Aorta (tissue), 5 donors: ENCODE measurements at places on chromosomes 4 and X.

DNA sequence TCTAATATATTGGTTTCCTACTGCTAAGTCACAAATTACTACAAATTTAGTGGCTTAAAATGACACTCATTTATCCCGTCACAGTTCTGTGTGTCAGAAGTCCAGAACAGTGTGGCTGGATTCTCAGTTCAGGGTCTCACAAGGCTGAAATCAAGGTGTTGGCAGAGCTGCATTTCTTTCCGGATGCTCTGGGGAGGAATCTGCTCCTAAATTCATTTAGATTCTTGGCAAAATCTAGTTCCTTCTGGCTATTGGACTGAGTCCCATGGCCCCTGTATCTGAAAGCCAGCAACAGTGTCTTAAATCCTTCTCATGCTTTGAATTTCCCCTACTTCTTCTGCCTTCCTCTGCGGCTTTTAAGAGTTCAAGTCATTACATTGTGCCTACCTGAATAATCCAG is 103.1 kb upstream of the BMP3 start:
- no peak overlapping the region for H3K4me3 ChIP-seq
- H3K4me1 ChIP-seq, result no peaks in the 10 kb centered on the region
- no peak overlapping the region for H3K27ac ChIP-seq
- no peaks in the 10 kb centered on the region for H3K27me3 ChIP-seq

DNA sequence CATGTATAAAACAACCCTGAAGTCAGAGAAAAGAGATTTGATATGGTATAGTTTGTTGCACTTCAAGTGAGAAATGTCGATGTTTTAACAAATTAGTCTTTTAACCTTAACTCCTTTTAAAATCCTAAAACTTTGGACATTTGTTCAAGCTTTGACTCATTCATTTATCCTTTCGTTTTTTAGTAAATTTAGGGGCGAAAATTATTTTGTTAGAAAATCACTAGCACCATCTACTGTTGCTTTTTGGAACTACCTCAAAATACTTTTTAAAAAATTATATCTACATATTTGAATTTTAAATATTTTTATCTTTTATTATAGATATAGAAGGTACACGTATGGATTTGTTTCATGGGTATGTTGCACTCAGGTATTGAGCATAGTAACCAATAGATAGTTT is 165.1 kb upstream of the POF1B start:
- no peaks in the 10 kb centered on the region for H3K27me3 ChIP-seq
- DNase-seq, result no peak
- no peak overlapping the region for H3K27ac ChIP-seq
- H3K4me1 ChIP-seq, result no peaks in the 10 kb centered on the region
- no peaks in the 10 kb centered on the region for H3K36me3 ChIP-seq

GRCh38 chr4:174550541-174550940 is 28.3 kb upstream of the HPGD start:
- DNase-seq, result no peak
- H3K4me1 ChIP-seq, result no peaks in the 10 kb centered on the region
- no peak overlapping the region for H3K4me3 ChIP-seq
- H3K27me3 ChIP-seq, result no peaks in the 10 kb centered on the region
- H3K27ac ChIP-seq, result no peak overlapping the region
- no peaks in the 10 kb centered on the region for H3K36me3 ChIP-seq

- H3K4me3 ChIP-seq, result no peak overlapping the region
- H3K4me1 ChIP-seq, result no peaks in the 10 kb centered on the region
- H3K27ac ChIP-seq, result no peak overlapping the region
- no peaks in the 10 kb centered on the region for H3K27me3 ChIP-seq
- no peak for DNase-seq
- no peaks in the 10 kb centered on the region for H3K36me3 ChIP-seq
Measured at GRCh38 chrX:66914080-66914479, 275.2 kb upstream of the EDA2R start.

DNA sequence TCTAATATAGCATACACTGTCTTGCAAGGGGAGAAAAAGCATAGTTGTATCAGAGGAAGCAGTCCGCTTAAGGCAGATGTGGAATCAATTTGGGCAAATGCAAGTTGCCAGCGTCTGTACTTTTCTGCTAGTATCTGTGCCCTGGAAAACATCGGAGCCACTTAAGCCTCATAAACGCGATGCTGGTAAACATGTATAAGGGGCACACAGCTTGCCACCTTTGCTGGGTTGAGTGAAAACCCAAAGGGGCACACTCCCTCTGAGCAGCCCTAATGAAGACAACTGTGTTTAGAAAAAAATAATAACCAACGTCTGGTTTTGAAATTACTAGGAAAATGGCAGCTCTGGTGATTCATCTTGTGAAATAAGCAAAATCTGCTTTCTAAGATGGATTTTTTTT is 24.3 kb downstream of the SMIM20 start:
- no peak overlapping the region for H3K27ac ChIP-seq
- no peaks in the 10 kb centered on the region for H3K36me3 ChIP-seq
- H3K4me3 ChIP-seq, result no peak overlapping the region
- H3K4me1 ChIP-seq, result no peaks in the 10 kb centered on the region

GRCh38 chr4:4673070-4673469 is 131.2 kb upstream of the STX18 start:
- no peak for DNase-seq
- H3K36me3 ChIP-seq, result no peaks in the 10 kb centered on the region
- no peaks in the 10 kb centered on the region for H3K27me3 ChIP-seq
- no peak overlapping the region for H3K4me3 ChIP-seq
- H3K4me1 ChIP-seq, result peaks cover 2% of the 10 kb centered on the region

DNA sequence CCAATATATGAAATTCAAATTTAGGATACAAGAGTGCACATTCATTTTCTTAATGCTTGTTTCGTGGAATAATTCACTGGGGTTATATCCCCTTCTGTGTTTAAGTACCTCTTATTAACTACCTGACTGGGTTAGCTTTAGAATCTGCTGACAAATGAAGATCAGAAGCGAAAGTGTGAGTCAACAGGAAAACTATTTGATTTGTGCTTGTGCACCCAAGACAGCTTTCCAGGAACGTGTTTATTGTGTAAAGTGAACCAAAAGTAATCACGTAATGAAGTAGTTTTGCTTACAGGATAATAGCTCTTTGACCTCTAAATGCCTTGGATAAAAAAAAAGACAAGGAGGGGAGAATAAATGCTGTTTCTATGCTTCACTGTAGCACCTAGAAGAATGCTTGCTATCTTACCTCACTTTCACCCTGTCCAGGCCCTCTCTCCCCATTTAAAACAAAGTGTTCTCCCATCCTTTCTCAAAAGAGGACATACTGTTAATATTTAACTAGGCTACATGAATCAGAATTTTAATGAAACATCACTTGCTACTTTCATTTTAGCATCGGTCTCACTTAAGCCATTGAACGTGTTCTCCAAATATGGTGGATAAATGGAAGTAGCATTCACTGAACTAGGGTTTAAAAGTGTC is 141.9 kb downstream of the THOC2 start:
- no peak overlapping the region for H3K4me3 ChIP-seq
- no peaks in the 10 kb centered on the region for H3K27me3 ChIP-seq
- no peak for DNase-seq
- H3K27ac ChIP-seq, result no peak overlapping the region

GRCh38 chr4:112857461-112857860 is 192.0 kb upstream of the ANK2 start:
- H3K4me3 ChIP-seq, result no peak overlapping the region
- DNase-seq, result no peak
- no peaks in the 10 kb centered on the region for H3K36me3 ChIP-seq
- H3K4me1 ChIP-seq, result no peaks in the 10 kb centered on the region
- H3K27me3 ChIP-seq, result no peaks in the 10 kb centered on the region
- H3K27ac ChIP-seq, result no peak overlapping the region

- no peaks in the 10 kb centered on the region for H3K36me3 ChIP-seq
- no peak overlapping the region for H3K27ac ChIP-seq
- H3K4me1 ChIP-seq, result no peaks in the 10 kb centered on the region
- H3K4me3 ChIP-seq, result no peak overlapping the region
- no peak for DNase-seq
Measured at GRCh38 chrX:49901048-49901447, 21.3 kb upstream of the CLCN5 start.

GRCh38 chr4:163818673-163819072 is 324.2 kb downstream of the TMA16 start:
- no peaks in the 10 kb centered on the region for H3K27me3 ChIP-seq
- H3K4me1 ChIP-seq, result no peaks in the 10 kb centered on the region
- H3K4me3 ChIP-seq, result no peak overlapping the region
- no peak for DNase-seq
- no peaks in the 10 kb centered on the region for H3K36me3 ChIP-seq
